ENCODE measurements at places on chromosomes 13 and 19.

DNA sequence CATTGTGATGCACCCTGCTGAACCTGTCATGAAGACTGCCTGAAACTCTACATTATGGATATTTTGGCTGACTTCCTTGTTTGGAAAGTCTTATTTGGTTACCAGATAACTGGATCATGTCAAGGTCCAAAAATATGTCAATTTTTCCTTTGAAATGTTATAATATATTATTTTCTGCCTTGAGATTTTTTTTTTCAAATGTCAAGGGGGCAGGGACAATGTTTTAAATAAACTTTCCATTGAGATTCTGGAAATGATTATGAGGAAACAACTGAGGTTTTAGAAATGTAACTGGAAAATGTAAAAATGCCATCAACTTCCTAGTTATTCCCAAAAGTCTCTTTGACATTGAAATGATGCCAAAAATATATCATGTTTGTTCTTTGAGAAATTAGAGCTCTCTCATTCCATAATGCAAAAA, 117.0 kb downstream of the RFC3 start:
- no peak for DNase-seq

DNA sequence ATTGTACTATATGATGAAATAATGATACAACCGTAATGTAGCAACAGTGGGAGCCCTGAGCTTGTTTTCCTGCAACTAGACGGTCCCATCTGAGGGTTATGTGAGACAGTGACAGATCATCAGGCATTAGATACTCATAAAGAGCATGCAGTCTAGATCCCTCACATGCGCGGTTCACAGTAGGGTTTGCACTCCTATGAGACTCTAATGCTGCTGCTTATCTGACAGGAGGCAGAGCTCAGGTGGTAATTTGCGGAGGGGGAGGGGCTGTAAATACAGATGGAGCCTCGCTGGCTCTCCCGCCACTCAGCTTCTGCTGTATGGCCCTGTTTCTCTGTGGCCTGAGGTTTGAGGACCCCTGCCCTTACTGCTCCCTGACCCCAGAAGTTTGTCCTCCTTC, 13.7 kb downstream of the EPHX3 start:
- no peak for DNase-seq

GRCh38 chr13:36549755-36550154, 117.5 kb downstream of the CCNA1 start:
- DNase-seq = no peak

DNA sequence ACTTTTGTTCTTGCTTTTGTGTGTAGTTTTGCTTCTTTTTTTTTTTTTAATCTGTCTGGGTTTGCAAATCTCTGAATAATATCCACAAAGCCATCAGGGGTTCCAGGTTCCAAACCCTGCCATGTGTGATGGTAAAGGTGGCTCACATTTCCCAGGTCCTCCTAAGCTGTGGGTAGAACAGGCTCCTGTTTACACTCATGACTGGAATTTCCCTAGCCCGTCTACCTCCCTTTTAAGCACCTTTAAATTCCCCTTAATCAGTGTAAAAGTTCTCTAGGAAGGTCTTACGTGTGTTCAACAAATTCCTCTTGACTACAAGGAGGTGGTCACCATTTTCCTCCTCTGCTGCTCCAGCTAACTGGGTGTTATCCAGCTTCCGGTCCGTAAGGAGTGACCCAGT, 62.8 kb downstream of the EFNB2 start:
- DNase-seq = no peak

GRCh38 chr13:74287724-74288169, 153.5 kb upstream of the KLF12 start:
- DNase-seq = peak; percentile 74

DNA sequence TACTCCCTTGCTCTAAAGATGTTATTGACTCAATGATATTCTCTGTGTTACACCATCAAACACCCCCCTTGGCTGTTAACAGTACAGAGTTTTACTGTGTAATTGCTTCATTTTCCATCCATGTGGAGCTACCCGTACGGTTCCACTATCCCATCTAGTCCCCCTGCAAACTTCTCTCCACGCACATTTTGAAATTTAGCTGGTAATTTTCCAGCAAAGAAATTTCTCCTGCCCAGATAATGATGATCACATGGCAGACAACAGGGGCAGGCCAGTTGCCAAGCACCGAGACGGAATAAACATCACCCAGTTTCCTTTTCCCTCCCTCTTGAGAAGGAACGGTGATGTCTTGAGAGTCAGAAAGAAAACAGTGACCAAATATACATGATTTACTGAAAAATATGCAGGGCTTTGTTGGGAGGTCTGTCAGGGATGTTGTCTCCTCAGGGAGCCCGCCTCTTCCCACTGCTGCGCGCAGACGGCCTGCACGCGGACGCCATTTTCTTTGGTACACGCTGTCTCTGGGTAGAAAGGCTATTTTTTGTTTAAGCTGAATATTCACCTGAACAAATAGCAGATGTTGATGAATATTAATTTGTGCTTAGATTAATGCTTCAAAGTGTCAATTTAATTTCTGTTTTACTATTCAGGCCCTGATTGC, 109.9 kb downstream of the OLFM4 start:
- no peak for DNase-seq

- peak; percentile 90 for DNase-seq
These were observed at the start of gene TFDP1 for GRCh38 chr13:113584205-113584869. Gene TFDP1, plus strand, starts transcription at chr13:113584753. Its CDS starts 1,085 bp downstream, at chr13:113585838.

DNA sequence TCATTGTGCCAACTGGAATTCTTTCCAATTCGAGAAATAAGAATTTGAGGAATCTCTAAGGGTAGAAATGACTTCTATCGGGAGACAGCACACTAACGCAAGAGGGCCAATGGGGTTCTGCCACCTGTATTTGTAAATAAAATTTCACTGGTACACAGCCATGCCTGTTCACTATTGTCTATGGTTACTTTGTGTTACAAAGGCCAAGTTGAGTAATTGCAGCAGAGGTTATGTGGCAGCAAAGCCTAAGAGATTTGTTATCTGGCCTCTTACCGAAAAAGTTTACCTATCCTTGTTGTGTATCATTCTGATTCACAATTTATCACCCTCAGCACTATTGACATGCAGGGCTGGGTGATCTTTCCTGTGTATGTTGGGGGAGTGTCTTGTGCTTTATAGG, 278.0 kb downstream of the KLF5 start:
- DNase-seq = no peak

DNA sequence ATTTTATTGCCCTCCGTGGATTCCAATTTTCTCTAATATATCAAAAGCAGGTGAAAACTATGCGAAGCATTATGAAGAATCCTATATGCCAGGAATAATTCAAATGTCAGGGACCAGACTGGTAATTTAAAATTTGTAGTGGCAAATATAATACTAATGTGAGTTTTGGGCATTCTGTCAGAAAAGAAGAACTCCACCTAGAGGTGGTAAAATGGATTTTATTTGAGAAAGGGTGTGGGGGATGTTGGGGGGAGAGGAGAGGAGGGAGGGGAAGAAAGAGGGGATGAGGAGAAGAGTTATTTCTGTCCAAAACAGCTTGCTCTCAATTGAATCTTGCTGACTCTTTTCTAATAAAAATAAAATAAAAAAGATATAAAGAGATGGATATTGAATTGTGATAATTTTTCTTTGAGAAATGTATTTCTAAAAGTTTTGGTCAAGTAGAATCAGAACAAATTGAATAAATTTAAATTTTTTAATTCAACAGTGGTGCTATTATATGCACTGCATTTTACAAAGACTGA, 929.3 kb upstream of the SLITRK5 start:
- no peak for DNase-seq

- DNase-seq = no peak
These were observed 24.1 kb upstream of the WDFY2 start for GRCh38 chr13:51559946-51560735.

- DNase-seq = no peak
These were observed 13.3 kb downstream of the APOC1 start for GRCh38 chr19:44927746-44928145.

DNA sequence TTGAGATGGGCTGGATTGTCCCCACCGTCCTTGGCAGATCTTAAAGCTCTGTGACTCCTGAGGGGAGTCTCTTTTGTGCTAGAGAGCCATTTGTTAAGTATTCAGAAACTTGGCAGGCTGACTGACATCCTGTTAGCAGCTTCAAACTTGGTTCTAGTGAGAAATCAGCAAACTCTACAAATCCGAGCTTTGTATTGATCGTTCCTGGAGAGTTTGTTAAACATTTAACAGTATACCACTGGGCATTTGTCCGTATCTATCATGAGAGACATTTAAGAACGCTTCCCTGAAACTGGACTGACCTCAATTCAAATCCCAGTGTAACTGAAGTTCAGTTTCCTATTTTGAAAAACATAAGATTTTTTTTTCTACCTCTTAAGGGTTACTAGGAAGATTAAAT, 3.1 kb downstream of the ATP12A start:
- no peak for DNase-seq

- DNase-seq = no peak
These were observed 5.5 kb downstream of the PDE4C start for GRCh38 chr19:18220632-18221275.
